HepG2 (cell line): ENCODE measurements at places on chromosomes 2 and 18. TPM values are rescaled to one million over a fixed set of nuclear protein-coding genes. Genes with fewer than 3 reads are reported as not detected.

The UGT1A5 gene
- total RNA-seq, result not detected in 2 replicates

The SOX11 gene
- not detected in 2 replicates for total RNA-seq

DNA sequence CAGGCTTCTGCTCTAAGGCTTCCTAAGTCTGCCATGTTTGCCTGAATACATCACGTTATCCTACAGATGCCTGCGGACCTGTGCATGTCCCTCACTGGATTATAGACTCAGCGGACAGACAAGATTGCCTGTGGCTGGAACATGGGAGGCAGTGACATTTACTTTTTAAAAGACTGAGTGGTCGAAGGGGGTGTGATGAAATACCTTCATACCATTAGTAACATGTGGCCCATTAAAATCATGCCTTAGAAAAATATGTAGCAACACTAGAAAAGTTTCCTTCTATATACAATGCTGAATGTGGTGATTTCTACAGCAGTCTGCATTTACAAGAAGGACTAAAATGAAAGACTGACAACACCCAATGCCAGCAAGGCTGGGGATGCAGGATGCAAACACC is 154.4 kb downstream of the ASB1 start:
- DNase-seq, result no peak

GRCh38 chr2:191869781-191870180 is 22.9 kb upstream of the CAVIN2 start:
- DNase-seq, result no peak

GRCh38 chr2:134845719-134846118 is 7.3 kb downstream of the ACMSD start:
- DNase-seq, result no peak

GRCh38 chr2:38380397-38381130 is 3.5 kb upstream of the ATL2 start:
- peak; percentile 42 for DNase-seq
